ENCODE measurements at places on chromosomes 4 and X.

GRCh38 chr4:77613267-77613666 lies 7.6 kb downstream of the CXCL13 start:
- DNase-seq = no peak

- DNase-seq = no peak
Observed at GRCh38 chr4:33751050-33751449, 2493.3 kb downstream of the ARAP2 start.

GRCh38 chrX:13411496-13412207 lies 91.8 kb upstream of the ATXN3L start:
- DNase-seq = no peak

GRCh38 chr4:4673070-4673469 lies 131.2 kb upstream of the STX18 start:
- peak; percentile 26 for DNase-seq

DNA sequence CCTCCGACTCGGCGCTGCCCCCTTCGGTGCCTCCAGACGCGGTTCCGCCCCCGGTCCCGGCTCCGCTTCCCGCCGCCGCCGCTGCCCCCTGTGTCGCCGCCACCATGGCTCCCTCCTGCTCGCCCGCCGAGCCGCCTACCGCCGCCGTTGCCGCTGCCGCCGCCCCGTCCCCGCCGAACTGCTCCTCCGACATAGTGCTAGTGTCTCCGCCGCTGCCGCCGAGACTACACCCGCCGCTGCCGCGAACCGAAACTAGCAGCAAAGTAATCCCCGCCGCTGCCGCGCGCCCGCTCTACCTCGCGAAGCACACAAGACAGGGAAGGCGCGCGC lies 340 bp downstream of the HNRNPD start:
- no peak for DNase-seq

DNA sequence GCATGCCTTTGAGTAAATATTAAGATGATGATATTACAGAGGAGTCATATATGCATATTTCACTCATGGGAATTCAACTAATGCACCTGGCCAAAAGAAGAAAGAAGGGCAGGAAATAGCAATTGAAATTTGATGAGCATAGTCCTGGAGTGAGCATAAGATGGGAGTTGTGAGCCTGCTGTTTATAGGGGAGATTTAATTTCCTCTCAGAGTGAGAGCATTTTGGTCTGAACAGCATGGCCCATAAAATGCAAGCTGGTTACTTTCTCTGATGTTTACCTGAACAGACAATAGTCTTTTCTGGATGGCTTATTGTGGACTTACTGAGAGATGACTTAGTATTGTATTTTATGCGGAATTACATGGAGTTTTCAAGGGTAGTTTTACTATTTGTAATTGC lies 53.6 kb downstream of the FHIP1A start:
- no peak for DNase-seq

- no peak for DNase-seq
Observed at GRCh38 chrX:121120690-121121605, 73.5 kb downstream of the GLUD2 start.

DNA sequence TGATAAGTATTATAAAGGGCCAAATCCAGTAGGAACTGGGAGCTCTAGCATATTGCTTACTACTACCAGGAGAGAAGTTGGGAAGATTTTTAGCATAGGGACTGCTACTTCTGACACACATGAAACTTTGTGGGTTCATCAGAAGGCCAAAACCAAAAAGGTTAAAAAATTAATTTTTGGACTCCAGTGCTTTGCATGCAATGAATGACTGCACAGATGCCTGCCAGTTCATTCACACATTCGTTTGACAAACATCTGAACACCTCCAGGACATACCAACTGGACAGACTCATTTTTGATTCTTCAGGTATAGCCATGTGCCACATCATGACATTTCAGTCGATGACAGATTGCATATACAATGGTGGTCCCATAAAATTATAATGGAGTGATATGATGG lies 79.8 kb downstream of the MID1IP1 start:
- DNase-seq = peak; percentile 12

DNA sequence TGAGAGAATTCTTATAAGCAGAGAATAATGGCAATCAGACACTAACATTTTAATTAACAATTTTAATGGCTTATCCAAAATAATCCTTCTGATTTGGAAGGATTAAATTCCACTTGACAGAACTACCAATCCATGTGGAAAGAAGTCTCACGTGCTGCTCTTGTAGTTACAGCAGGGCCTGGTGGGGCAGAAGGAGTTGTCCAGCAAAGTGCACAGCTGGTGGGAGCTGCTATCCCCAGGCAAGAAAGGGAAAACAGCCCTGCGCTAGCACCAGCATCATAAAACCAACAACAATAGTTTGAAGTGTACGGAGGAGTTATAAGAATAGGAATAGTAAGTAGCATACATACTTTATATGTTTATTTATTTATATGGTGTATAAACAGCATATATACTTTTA lies 127.4 kb upstream of the TRIM2 start:
- no peak for DNase-seq

- DNase-seq = no peak
Observed at GRCh38 chr4:104616401-104616820, 121.7 kb upstream of the CXXC4 start.

GRCh38 chr4:40421839-40422708 lies 86.9 kb downstream of the CHRNA9 start:
- peak; percentile 58 for DNase-seq

Measured in GM12865 (cell line).